ENCODE measurements at places on chromosomes 7 and 10.

GRCh38 chr7:102064361-102065025 lies 222.2 kb upstream of the SH2B2 start:
- no peak for DNase-seq

DNA sequence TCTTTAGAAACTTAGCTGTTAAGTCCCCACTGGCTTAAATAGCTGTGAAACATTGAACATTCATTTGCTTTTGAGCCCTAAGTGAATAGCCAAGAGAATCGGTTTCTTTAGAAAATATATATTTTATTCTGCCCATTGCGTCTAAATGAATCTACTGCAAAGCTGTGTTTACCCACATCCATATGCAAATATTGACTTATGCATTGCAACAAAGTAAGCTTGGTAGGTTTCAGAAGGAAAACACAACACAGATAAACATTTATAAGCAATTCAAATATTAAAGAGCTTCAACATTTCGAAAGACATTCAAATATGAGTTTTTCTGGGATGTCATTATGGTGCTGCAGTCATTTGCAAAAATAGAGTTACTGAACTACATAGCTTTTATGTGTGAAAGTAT lies 257.3 kb downstream of the SH2D4B start:
- no peak for DNase-seq

DNA sequence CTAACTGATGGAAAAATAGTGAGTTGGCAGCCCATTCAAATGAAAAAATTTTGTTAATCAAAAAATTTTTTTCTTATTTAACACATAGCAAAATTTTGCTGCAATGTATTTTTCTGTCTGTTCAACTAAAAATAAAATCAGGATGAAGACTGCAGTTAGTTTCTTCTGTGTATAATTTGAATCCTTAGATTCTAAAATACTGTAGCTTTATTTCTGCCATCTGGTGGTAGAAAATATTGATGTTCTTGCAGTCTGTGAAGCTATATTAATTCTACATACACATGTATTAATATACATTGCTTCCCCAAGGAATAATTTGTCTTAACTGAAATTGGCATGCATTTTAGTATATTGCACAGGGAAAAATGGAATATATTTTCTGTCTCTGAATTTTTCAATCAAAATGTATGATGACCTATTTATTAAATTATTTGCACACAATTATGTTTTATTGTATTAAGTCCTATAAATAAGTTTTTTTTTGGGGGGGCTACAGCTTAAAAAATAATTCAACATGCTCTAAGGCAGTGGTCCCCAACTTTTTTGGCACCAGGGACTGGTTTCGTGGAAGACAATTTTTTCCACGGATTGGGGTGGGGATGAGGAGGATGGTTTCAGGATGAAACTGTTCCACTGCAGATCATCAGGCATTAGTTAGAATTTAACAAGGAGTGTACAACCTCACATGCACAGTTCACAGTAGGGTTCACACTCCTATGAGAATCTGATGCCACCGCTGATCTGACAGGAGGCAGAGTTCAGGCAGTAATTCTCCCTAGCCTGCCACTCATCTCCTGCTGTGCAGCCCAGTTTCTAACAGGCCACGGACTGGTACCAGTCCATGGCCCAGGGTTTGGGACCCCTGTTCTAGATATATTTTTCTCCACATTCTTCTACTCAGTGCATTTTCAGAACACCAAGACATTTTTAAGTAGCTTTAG lies 119.4 kb downstream of the GNAT3 start:
- DNase-seq = no peak

DNA sequence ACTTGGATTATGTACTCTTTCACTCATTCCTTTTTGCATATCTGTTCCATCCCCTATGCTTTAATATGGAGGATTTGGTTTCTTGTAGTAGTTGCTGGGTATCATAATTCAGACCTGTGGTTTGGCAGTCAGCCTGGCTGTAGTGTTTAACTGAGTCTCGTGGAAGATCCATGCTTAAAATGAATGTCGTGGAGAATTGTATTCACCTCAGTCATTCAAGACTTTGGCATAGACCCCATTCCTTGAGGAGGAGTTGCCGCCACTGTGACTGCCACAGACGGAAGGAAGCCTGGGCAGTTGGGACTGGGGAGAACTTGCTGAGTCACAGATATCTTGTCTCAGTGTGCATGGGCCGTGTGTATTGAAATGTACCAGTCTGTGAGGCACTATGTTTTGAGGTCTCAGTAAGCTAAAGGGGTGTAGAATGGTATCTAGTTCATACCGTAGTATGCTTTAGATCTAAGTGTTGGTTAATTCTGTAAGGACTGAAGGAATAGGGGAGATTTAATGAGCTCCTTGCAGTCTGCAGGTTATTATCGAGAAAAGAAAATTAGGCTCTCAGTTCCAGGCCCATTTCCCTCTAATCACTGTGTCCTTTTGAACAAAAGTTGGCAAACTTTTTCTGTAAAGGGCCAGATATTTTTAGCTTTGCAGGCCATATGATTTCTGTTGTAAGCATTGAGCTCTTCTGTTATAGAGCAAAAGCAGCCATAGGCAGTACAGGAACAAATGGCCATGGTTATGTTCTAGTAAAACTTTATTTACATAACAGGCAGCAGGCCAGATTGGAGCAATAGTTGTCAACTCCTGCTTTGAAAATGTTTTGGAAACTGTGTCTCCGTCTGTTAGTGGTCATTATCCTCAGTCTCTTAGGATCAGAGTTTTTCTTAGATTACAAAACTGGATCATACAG lies 76.8 kb downstream of the TPST1 start:
- DNase-seq = no peak

GRCh38 chr7:42219447-42219846 lies 17.6 kb downstream of the GLI3 start:
- no peak for DNase-seq

GRCh38 chr10:128932071-128932820 lies 534.8 kb upstream of the MGMT start:
- no peak for DNase-seq

DNA sequence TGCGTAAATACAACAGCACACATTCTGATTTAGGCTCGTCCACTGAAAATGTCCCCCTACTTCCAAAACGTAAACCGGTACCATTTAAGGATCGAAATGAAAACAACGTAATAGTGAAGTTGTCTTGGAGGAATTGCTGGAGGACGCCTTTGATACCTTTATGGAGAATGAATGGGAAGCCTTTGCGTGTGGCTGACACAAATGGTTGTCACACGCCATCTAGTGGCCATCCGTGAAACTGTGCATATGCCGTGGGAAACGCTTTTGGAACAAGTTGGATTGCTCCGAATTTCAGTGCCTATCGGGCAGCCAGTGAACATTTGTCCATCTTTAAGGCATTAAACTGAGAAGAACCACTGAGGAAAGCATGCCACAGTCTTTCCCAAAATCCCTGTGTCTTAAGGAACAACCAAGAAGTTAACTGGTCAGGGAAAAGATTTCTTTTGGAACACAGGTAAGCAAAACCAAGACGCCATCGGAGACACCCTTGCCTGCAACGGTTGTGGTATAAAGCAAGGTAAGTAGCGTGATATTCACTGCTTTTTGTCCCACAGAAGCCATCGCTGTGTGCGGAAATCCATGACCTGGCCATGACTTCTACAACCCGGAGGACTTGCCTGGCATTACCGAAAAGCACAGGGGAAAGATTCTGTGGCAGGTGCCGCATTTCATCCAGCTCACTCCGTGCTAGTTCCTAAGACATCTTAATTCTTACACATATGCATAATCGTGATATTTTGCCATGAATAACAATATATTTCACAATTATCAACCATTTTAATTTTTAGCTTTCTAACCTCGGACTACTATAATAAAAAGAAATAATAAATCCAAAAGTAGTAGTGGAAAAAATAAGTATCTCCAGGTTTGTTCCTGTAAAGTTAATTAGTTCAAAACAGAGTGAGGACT lies 100.6 kb downstream of the FAM204A start:
- peak; percentile 50 for DNase-seq

- no peak for DNase-seq
These were observed 207.4 kb downstream of the DIP2C start for GRCh38 chr10:482051-482501.

DNA sequence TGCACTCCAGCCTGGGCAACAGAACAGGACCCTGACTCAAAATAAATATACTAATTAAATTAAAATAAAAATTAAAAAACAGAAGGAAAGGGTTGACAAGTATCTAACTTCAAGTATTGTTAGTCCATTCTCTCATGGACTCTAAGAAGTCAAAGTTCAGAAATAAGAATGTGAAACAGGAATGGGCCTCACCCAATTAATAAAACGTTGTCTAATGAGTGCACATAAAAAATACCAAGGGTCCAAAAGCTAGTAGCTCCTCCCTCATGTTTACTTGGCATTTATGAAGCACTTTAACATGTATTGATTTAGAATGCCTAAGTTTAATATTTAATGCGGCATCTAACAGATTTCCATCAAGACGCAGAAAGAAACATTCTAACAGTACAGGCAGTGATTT lies 18.9 kb downstream of the FAM171A1 start:
- DNase-seq = no peak

DNA sequence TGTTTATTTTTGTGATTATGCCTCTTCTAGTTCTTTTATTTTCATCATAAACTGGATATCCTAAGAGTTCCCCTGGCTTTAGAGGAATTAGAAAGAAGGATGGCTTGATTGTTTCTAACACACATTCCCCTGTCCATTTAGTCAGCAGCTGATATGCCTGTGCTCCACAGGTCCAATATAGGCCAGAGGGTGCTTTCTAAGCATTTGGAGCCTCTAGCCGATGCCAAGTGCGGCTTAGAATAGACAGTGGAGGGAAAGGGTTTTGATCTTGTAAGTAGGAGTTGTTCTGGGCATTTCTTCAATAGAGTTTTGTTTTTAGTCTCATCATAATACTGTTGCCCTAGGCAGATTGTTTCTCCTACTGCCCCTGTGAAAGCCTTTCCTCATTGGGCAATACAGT lies 6.6 kb downstream of the CYP3A43 start:
- DNase-seq = no peak

DNA sequence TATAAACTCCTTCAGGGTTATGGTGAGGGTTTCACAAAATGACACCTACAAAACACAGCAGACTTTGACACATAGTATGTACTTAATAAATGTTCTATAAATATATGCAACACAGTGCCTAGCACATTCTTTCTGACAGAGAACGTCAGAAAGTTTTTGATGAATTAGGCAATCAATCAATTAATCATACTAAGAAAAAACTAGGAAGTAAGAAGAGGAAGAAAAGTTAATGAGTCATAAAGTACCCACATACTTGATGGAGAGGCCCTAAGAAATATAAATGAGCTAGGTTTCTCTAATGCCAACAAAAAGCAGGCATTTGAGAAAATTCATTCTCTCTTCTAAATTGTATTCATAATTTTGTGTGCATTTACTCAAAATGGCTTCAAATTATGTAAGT lies 192.7 kb upstream of the VWC2 start:
- no peak for DNase-seq

- DNase-seq = no peak
These were observed 1.6 kb downstream of the AIFM2 start for GRCh38 chr10:70130878-70131559.

- no peak for DNase-seq
These were observed at the start of gene DENND2A for GRCh38 chr7:140640727-140641523. DENND2A (minus strand) TSS chr7:140640813; CDS start chr7:140602397, 38,416 bp downstream.

GRCh38 chr10:35192645-35193249 lies 66.1 kb downstream of the CREM start:
- DNase-seq = no peak

- no peak for DNase-seq
These were observed 34.1 kb upstream of the OCM2 start for GRCh38 chr7:98024075-98024474.

DNA sequence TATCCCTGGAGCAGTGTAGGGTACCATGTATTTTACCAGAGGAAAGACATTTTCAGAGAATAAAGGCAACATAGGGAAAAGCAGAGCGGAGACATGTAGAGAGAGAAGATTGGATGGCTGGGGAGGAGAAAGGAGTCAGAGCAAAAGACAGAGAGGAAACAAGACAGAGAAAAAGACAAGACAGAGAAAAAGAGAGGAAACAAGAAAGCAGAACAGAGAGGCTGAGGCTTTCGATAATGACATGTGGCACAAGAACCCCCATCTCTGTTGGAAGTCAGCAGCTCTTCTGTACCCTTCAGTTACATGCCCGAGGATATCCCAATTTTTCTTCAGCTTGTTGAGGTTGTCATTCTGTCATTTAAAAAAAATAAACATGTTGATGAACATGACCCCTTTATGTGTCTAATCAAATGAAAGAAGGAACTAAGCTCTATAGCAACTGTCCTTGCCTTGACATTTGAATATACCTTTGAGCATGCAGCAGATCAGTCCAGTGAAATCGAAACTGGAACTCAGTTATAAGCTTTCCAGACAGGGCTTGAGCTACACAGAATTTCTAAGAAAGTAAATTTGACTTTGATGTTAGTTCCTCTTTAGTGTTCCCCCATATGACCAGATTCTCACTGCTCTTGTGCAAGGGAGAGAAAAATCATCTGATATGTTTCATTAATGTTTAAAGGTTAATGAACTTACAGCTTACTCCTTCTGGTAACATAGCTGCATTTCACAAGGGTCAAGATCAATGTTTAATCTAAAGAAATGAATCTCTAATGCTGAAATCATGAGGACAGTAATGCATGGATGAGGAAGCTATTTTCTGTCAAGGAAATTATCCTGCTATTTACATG lies 75.1 kb upstream of the SP4 start:
- DNase-seq = no peak

DNA sequence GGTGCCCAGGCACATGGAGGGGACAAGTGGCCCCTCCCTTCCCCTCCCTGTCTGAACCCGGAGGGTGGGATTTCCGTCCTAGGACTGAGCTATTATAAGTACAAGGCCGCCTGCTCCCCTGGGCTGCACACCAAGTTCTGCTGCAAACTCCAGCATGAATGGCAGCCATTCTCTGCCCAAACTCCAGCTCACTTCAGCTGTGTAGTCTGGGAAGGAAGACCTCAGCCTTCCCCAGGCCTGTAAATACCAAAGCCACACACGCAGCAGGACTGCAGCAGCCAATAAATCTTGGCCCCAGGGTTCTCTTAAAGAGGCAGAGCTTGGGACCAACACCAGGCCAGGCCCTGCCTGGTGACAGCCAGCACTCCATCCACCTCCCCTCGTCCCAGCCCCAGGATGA lies 291.3 kb upstream of the ZMIZ1 start:
- no peak for DNase-seq

DNA sequence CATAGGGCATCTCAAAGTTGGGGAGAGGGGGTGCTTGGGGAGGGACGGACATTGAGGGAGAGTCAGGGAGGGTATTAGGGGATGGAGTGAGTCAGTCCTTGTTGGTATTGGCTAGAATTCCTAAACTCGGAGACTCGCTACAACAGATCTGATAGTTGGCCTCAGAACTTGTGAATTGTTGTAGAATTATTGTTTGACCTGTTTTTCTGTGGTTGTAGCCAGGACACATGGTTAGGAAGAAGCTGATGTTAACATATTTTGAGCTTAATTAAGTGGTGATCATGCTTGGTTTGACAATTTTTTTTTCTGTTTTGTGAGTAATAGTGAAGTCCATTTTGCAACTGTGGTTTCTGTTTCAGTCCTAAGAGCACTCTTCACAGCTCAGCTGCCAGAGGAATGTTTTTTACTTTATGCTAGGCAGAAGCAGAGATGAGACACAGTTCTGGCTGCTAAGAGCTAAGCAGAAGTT lies 1190.3 kb upstream of the C7orf33 start:
- DNase-seq = no peak

Data from activated naive CD4-positive, alpha-beta T cell (primary cell).